ENCODE measurements at places on chromosomes 6 and 20.

DNA sequence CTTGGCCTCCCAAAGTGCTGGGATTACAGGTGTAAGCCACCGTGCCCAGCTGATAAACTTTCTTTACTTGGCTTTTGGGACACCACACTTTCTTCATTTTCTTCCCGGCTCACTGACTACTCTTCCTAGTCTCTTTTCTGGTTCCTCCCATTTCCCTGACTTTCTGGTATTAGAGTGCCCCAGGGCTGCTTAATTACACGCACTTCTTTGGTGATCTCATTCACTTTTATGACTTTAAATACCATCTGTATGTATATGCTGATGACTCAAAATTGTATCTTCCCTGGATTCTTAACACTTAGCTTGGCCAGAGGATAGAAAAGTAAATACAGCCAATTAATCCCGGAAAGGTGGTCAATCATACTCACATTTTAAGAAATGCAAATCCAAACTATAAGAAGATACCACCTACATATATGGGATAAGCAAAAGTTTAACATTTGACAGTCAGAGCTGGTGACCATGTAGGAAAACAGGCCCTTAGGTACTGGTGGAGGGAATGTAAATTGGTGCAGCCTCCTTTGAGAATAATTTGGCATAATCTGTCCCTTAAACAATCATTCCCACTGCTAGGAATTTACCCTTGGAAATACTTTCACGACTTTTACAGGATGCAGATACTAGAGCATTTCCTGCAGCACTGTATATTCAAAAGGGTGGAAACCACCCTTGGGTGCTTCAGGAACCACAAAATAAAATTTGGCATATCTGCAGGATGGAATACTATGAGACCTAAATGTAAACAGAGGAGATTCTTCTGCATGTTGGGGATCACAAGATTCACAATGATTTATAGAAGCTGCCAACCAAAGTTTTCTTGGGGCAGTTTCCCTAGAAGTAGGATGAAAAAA, 9.4 kb upstream of the NANP start:
- DNase-seq = no peak

DNA sequence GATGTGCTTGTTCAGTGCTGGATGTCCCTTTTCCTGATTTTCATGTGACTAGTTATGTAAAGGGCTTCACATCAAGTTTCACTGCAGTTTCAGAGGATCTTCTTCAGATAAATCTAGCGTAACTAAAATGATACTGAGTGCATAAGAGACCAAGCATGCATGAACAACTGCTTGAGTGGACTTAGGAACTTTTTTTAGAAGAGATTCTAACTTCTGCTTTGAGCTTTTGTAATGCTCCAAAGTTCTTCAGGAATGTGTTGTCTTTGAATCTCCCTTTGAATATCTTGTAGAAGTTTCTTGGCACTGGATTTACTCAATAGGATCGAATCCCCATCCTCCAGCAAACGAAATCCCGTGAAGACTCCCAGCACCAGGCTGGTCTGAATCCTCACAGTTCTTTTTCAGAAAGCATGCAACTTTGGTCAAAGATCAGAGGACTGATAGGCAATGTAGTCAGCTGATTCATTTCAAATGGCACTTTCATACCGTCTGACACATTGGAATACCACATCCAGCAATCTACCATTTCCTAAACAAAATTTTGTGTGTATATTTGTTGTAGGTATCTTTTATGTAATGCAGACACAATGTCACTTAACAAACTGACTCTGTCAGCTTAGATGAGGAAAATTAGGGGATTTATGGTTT, 33.2 kb downstream of the ENPP1 start:
- DNase-seq = no peak

DNA sequence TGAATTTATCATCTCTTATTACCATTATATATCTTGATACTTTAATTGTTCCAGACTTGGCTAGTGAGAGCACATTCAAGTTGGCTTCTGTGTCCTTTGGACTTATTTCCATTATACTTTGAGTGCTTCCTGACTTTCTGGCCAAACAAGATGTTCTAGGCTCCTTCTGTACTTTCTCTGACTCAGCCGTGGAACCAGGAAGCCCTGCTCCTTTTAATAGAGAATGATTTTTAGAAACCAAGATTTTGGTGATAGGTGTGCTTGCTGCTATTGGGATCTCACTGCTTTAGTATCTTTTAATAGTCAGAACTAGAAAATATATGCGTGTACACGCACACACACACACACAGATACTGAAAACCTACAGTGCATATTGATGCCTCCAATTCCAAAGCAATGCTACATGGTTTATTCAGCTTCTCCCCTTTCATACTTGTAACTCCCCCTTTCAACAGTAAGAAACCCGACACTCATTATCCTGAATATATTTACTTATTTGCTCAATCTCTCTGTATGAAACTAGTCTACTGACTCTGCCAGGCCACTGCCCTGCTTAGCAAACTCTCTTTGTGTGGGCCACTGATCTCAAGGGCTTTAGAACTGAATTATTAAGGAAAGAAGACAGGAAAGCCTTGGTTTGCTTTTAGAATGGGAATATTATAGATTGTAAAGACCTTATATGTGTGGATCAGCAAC, 42.7 kb upstream of the EZR start:
- DNase-seq = no peak

DNA sequence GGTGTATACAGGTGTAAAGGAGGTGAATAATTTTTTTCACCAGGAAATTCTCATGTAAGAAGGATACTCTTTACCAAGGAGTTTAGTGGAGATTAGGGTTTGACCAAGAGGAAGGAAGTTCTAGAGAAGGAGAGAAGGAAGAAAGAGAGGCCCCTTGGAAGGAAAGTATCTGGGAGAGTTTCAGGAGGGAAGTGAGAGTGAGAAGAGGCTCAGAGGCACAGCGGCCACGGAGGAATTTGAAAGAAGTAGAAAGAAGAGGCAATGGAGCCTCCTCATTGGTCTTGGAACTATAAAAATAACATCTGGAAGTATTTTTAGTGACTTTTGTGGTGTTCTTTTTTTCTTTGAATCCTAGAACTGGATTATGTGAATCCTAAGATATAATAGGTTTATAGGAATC, 50.8 kb upstream of the MCUR1 start:
- no peak for DNase-seq

DNA sequence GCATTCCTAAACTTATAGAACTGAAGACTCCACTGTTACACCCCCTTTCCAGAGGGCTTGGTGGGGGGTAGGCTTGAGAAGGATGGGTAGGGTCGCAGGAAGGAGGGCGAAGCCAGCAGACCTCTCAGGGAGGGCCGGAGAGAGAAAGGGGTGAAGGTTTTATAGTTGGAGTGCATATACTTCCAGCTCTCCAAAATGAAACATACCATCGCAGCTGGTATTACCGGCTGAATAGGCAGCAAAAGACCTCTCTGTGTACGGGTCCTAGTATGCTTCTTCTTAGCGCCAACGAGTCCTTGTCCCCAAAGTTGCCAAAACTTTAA, 1.0 kb upstream of the VGLL2 start:
- DNase-seq = peak; percentile 27

DNA sequence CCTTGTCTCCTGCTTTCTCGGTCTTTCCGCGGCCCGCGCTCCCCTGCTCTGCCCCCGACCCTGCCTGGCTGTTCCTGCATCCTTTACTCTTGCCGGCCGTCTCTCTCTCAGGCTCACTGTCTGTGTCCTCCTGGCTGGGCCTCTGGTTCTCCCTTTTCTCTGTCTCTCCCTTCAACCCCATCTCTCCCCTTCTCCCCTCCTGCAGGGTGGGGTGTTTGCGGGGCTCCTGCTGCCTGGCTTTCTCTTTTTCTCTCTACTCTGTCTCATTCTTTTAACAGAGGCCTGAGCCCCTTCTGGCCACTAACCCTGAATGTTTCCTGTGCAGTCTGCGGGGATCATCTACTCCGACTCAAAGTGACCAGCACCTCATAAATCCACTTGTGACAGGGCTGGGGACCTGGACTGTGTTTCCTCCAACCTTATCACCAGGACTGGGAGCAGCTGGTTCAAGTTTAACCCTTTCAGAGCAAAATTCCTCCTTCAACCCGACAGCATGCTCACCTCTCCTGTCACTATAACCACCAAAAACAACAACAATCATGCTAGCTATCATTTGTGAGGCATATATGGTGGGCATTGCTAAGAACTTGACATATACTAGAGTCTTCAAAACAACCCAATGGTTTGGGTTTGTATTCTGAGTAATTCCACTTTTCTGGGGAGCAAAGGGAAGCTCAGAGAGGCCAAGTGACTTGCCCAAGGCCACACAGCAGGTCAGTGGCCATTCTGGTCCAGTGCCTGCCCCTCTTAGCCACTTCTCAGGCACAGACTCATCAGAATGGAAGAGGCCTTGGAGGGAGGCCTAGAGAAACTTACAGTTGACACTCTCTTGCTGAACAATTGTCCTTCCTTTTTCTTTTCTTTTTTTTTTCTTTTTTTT, 811 bp upstream of the RSPO4 start:
- DNase-seq = no peak

- no peak for DNase-seq
Observed at GRCh38 chr6:38504996-38505395, 134.7 kb downstream of the BTBD9 start.

GRCh38 chr6:121691126-121691551, 255.7 kb downstream of the GJA1 start:
- DNase-seq = no peak
